Non-pigmented ciliary epithelial cell (primary cell): ENCODE measurements at places on chromosomes 13 and 19.

DNA sequence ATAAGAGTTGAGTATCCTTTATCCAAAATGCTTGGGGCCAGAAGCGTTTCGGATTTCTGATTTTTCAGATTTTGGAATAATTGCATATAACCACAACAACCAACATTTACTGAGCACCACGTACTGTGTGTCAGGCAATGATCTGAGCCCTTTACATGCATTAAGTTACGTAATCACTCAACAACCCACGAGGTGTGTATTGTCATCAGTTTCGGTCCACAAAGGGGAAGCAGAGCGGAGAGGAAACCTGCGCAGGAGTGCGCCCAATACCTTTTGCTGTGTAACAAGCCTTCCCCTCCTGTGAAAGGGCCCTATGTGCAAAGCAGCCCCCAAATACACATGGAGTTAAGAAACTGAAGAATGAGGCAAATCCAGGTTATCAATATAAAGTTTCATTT lies 20.7 kb upstream of the NLRP12 start:
- DNase-seq: no peak

GRCh38 chr13:30859326-30859725 lies 46.7 kb upstream of the MEDAG start:
- no peak for DNase-seq

DNA sequence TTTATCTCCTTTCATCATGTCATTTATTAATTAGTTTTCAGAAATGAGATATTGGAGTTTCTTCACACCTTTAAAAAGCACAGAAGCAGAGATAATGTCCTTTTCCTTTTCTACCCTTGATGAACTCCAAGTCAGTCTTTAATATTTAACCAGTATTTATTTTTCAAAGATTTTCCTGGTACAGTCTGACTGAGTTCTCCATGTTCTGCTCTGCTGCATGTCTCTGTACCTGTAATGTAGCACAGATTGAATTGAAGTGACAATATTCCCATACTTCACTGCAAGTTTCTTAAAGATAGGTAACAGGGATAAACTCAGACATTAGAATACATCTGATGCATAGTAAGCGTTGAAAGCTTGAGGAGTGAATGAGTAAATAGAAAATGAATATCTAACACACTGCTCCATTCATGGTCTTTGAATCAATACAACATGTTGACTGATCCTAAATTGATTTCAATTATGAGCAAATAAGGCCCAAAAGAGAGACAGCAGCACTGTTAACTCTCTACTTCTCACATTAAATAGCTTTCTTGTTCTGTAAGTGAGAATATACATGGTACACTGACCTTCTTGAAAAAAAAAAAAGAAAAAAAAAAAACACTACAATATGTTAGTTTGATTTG lies 1323.6 kb upstream of the PRR20A start:
- DNase-seq: no peak

- peak; percentile 42 for DNase-seq
These were observed 58.7 kb upstream of the PABPC3 start for GRCh38 chr13:25037057-25037813.

- no peak for DNase-seq
These were observed 14.5 kb downstream of the ARHGEF7 start for GRCh38 chr13:111129465-111130115.

DNA sequence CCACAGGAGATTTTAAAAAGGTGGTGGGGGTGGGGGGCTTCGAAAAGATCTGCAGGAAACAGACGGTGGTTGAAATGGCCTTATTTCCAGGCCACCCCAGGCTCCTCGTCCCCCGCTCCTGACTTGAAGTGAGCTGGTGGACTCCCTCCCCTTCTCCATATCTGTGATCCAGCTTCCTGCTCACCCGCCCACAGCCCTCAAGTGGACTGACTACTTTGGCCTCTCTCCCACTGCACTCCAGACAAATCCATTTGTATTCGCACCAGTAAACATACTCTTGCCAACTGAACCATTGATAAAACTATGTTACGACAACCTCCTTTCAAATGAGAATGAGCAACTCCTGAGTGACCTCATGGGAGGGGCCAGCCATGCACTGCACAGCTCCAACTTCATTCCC lies 259.5 kb downstream of the COL4A1 start:
- DNase-seq: peak; percentile 91

- no peak for DNase-seq
These were observed 187.3 kb upstream of the UBL3 start for GRCh38 chr13:30037766-30038165.

DNA sequence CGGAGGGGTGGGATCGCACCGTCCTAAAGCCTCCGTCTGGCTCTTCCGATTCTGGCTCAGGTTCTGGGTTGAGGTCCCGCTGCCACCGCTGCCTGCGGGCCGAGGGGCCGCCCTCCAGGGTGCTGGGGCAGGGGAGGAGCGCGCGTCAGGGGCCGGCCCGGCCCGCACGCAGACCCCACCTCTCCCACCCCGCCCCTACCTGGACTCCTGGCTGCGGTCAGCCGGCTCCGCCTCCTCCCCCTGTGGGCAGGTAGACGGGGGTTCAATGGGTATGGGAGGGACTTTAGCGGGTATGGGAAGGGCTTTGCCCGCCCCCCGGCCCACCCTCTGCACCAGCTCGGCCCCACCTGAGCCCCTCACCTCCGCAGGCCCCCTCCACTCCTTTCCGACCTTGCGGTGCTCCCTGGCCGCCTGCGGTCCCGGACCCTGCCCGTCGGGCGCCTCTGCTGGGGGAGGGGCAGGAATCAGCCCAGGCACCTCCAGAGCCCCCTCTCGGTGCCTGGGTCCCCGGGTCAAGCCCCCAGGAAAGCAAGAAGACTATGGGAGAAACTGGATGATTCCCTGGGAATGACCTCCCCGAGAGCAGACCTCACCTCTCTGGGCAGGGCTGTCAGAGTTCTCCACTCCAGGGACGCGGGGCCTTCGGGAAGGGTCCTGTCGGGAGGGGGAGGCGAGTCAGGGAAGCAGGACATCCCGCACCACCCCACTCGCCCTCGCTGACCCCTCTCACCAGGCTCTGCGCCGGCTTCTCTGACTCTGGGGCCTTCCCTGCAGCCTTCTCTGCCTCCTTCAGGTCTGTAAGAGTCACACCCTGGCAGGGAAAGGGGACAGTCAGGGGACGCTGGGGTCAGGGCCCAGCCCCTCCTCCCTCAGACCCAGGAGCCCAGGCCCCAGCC lies 17.0 kb downstream of the EPS8L1 start:
- DNase-seq: no peak

DNA sequence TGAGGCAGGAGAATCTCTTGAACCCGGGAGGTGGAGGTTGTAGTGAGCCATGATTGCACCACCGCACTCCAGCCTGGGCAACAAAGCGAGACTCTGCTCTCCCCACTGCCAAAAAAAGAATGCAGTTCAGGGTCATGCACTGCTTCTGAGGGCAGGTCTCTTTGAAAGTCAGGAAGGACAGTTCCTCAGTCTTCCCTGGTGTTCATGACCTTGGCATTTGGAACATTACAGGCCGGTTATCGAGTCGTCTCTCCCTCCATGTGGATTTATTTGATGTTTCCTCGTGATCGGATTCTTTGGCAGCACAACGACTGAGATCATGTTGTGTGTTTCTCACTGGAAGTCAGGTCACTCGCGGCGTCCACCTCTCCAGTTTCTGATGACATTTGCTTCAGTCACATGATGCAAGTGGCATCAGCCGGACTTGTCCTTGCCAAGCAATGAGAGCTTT lies 17.2 kb downstream of the FGF21 start:
- no peak for DNase-seq

DNA sequence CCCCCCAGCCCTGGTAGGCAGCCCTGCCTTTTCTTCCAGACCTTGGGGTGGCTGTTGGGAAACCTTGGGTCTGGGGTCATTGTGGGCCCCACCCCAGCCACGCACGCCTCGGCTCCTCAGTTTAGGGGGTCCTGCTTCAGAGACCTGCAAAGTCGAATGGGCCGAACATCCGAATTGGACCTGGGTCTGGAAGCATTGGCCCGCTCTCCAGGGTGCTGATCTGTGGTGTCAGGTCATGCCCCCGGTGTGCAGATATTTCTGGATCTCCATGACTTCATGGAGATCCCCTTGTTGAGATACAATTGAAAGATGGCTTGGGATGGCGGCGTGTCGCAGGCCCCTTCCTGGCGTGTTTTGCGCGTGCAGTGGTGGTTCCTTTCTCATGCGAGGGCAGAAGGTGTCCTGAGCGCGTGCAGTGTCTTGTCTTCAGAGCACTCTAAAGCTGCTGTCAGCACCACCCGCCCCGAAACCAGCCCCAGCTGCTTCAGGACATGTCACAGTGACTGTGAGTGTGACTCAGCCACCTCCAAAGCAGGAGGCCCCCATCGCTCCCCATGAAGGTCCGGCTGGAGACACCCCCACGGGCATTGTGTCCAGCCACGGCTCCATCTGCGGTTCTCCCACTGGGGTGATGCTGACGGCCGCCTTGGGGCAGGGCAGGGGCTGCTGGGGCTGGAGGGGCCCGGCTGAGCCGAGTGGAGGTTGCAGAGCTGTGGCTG lies 112.7 kb downstream of the KDM4B start:
- DNase-seq: no peak

DNA sequence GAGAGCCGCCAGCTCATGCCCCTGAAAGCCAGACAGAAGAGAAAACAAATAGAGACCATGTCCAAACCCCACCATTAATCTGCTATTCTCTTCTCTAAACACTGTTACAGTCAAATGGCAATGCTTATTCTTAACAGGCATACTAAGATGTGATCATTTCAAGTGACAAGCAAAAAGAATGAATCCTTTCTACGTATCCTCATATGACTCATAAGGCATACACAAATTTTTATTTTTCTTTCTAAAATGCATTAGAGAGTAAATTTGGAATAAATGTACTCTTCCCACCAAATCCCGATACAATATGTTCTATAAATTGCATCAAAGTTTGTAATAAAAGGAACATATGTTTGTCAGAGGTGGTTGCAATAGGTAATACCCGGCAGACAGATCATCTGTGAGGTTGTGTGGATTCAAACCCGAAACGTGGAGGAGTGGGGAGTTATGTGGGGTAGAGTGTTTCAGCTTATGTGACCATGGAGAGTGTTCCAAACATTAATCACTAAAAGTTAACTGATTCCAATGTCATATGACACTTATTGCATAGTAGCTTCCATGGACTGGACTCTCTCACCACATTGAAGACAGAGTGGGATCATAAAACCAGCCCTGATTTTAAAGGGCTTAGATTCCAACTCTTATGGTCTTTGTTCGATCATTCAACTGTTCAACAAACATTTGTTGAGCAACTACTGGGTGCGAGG lies 213.1 kb downstream of the DCLK1 start:
- no peak for DNase-seq

- no peak for DNase-seq
These were observed 29.7 kb downstream of the GPX4 start for GRCh38 chr19:1133471-1133929.

- DNase-seq: no peak
These were observed 140.1 kb upstream of the FRY start for GRCh38 chr13:31891472-31891871.

DNA sequence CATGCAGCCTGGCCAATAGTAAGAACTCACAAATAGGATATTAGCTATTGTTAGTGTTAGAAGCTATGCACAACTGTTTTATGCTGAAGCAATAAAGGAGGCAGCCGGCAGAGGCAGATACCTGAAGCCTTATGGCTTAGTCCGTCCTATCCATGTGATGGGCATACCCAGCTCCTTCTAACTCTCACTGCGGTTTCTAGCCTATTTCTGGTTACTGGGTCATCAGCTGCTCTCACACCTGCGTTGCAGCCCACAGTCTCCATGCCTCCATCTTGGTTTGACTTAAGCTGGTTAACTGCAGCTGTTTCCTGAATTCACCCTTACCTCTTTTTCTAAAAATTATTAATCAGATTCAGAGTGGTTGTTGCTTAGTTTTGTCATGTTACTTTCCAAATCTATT lies 40.5 kb upstream of the CNMD start:
- no peak for DNase-seq

DNA sequence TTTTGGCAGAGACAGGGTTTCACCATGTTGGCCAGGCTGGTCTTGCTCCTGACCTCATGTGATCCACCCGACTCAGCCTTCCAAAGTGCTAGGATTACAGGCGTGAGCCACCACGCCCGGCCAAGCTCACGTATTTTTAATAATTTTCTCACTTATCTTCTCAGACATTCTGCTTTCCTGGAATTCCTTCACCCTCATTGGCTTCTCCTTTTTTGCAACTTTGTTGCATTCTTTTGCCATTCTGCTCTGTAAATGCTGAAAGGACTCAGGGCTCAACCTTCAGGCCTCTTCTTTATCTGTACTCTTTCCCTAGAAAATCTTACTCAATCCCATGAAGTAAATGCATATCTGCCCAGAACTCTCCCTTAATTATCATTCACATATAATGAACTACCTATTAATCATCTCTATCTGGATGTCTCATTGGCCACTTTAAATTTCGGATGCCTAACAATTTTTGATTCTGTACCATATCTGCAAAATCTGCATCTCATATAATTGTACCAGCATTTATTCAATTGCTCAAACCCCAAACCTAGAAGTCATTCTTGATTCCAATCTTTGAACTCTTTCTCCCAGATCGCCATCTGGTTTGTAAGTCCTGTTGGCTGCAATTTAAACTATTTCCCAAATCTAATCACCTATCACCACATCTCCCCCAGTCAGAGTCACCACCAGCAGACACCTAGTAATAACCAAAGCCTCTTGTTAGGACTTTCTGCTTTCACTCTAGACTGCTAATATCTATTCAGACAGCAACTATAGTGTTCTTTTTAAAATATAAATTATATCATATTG lies 18.2 kb upstream of the OXGR1 start:
- no peak for DNase-seq

DNA sequence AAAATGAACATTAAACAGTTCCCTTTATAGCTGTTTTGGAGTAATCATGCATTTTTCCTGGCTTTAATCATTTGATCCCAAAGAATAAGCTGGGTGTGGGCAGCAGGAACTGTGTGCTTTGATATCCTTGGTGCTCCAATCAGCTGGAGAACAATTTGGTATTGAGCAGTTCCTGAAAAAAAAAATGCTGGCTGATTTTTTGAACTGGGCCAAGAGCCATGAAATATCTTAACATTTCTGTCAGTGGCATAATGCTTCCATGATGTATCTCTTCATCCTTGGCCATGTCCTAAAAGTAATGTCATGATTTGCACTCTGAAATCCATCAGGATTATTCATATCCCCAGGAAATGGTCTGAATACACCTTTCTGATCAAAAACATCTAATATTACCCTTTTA lies 134.7 kb downstream of the LHFPL6 start:
- DNase-seq: no peak

- no peak for DNase-seq
These were observed 309.2 kb downstream of the FGF9 start for GRCh38 chr13:21980049-21980448.

DNA sequence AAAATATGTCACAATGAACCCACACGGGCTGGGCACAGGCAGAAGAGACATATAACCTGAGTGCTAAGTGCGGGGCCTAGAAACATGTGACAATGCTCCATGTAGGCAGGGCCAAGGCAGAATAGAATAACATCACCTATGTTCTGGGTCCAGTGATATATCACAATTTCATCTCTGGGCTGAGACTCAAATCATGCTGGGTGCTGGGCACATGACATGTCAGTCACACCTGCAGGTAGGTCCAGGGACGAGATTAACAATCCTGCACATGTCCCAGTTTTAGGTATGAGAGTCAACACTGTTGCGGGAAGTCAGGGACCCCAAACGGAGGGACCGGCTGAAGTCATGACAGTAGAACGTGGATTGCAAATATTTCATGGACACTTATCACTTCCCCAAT lies 50.3 kb downstream of the ZNF99 start:
- no peak for DNase-seq
